ENCODE measurements at places on chromosomes 7 and 10.

DNA sequence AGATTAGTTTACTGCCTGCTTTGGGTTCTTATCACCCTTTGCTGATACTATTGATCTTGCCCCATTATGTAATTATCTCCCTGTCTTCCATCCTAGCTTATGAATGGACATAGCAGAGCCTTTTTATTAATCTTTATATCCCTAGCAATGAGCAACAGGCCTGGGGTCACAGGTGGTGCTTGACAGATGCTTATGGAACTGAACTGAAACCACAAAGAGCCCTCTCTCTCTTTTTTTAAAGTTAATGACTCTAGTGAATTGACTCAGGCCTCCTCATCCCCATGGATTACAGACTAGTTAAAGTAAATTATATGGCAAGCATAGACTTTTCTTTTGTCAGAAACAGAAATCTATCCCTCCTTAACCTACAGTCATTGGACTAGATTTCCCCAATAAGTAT is 265.2 kb downstream of the PHTF2 start:
- no peak for DNase-seq

- DNase-seq = no peak
Observed at GRCh38 chr10:71278691-71279588, 40.1 kb upstream of the SLC29A3 start.

DNA sequence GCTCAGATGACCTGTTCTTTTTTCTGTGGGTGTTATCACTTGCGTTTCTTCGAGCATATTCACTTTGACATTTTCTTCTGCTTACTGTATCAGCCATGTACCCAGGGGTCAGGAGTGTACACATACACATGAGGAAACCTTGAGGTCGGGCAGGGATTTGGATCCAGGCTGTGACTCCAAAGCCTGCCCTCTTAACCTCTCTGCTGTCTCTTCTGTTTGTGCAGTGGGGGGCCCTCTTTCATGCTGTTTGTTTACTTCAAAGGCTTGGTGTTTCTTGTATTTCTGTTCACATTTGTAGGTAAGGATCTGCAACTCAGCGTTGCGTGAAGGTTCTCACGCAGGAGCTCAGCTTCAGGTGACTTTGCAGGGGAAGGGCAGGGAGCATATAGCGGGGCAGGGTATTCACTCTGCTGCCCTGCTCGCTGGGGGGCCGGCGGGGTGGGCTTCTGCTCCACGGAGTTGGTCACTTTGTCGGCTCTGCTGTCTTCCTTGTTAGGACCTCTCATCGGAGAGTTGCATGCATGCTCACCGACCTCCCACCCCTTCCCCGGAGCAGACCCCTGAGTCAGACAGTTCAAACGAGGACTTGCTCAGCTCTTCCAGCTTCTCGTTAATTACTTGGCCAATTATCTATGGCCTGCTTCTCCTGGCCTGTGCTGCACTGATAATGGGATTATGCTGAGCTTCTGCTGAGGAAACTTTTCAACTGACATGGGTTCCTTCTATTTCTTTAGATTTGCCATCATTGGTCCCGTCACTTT is 77.5 kb downstream of the SDK1 start:
- DNase-seq = no peak

DNA sequence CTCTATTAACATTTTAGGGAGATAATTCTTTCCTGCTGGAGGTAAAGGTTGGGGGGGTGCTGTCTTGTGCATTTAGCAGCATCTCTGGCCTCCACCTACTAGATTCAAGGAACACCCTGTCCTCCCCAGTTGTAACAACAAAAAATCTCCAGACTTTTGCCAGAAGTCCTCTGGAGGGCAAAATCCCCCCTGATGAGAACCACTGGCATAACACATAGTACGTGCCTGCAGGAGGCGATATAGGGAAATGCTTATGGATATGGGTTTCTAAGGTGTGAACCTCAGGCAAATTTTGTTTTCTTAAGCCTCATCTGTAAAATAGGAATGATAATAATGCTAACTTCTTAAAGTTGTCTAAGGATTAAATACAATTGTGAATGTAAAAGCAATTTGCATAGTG is 2.9 kb upstream of the OSBPL3 start:
- DNase-seq = no peak

DNA sequence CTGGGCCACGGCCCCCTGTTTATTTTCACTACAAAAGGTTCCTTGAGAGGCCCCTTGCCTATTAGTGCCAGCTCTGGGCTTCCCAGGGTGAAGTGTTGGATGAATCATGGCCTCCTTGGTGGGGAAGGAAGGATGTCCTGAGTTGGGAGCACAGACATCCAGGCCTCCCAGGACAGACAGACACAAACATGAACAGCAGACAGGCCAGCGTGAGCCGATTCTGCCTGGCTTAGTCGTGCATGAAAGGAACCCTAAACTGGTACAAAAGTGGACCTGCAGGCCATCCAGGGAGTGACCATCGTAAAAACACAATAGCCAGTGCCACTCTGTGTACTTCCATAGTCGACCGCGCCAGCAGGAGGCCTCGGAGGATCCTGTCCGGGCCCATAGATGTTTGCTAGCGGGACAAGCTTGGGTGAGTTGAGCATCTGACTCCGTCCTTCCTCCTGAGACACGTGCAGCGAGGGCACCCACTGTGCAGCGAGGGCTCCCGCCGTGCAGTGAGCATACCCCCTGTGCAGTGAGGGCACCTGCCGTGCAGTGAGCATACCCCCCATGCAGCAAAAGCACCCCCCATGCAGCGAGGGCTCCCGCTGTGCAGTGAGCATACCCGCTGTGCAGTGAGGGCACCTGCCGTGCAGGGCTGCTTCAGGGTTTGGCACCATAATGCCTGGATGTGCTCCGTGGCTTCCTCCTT is 51.3 kb upstream of the PRKAR1B start:
- DNase-seq = no peak
